ENCODE measurements at places on chromosomes 7 and 10.

DNA sequence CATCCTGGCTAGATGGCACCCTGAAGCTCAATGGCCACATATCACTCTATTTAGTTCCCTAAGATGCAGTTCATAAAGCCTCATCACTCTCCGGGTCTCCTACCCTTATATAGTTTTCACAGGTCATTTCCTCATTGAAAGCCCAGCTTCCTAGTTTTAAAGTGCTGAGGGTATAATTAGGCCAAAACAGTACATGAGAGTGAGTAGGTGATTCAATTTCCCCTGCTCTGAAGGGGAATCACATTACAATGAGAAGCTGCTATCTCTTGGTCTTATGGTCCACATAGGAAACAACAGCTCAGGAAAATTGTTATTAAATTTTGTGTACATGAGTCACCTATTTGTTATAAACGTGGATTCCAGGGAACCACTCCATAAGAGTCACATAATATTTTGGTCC is 162.0 kb downstream of the SEMA3E start:
- DNase-seq: no peak

DNA sequence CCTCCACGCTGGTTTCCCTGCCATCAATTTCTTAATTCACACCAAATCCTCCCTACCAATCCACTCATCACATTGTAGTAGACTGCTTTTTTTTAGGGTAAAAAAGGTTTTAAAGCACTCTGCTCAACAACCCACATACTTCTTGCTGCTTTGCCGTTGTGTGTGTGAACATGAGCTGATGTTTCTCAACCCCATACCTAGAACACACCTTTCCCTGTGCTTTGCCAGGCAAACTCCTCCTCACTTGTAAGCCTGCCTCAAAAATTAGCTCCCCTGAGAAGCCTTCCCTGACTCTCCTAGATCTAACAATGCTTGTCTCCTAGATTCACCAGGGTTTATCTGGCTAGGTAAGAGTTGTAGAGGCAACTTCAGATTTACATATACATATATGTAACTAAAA is 119.0 kb upstream of the FAM133B start:
- DNase-seq: no peak

DNA sequence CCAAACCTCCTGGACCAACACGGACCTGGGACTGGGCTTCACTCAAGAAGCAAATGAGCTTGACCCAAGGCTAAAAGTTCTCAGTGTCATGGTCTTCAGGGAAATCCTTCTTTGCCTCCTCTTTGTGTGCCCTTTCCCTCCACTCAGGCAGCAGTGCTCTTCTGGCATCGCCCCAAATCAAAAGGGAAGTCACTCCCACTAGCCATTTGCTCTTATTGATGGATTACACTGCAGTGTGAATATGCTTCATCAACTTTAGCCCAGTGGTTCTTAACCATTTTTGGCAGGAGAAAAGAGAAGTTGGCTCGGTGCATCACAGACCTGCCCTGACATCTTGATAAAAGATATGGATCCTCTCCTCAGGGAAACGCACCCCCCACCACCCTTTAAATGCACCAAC is 19.2 kb upstream of the IKZF1 start:
- no peak for DNase-seq

- no peak for DNase-seq
Observed at GRCh38 chr10:120253131-120253530, 203.9 kb upstream of the PLPP4 start.

- DNase-seq: no peak
Observed at GRCh38 chr10:133440633-133441285, 13.0 kb upstream of the SCART1 start.

DNA sequence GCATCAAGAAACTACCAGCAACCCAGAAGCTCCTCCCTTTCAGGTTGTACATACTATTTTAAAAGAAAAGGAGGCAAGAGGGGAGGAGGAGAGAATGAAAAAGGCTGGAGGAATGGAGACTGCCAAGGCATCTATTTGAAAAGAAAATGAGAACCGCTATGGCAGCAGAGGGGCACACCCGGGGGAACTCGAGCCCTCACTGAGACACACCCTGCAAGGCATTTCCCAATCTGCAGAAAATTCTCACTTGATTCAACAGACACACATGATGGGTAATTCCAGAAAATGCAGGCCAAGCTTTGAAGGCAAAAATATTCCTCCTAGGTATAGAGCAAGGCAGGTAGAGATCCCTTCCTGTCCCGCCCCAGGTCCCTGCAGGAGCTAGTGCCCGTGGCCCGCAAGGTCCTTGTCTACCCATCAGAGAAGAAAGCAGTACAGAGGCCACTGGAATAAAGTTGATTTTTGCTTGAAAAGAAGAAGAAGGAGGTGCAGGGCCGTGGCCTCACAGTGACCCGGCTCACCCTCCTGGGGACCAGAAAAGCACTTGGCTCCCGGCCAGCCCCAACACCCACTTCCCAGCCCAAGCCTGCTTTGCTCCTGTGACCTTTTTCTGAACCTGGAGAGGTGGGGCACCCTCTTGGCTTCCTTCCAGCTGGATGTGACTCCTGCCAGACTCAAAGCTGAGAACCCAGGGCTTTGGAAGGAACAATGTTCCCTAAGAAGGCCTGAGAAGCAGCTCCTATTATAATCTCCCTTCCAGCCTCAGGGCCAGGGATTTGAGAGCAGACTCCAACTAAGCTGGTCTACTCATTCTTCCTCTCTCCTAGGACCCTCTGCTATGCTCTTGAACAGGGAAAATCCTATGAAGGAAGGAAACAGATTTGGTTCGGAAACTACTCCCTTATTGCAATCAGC is 6.2 kb upstream of the PIK3CG start:
- no peak for DNase-seq

DNA sequence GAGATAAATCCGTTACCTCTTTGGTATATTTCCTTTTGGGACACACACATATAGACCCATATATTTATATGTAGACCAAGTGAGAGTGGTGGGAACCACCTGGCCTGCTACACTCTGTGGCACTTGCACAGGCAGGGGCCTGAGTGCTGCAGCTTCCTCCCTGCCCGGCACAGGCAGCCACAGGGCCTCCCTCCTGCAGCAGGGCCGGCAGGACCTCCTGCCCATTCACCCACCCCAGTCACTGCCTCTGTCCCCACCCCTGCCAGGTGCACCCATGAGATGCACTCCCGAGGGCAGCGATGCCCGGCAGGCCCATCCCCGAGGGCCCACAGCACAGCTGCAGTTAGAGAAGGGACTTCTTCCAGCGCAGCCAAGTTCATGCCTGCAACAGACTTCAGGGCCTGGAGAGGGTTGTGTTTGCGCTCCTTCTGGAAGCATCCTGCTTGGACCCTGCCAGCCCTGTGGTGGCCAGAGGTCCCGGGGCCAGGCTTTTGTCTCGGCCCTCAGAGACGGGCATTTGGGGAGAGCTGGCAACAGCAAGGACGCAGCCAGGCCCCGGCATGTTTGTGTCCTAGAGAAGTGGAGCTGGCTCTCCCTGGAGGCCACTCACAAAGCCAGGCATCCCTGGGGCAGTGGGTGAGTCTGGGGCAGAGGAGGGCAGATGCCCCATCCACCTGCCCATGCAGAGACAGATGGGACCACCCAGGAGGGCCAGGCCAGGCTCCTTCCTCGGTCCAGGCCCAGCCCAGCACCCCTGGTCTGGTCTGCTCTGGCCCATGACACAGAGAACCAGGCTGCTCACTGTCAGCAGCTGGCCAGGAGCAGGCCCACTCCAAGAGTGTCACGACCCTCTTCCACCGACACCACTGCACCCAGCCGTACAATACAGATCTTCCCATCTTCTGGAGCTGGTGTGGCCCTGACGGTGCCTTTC is 41.4 kb downstream of the PWWP2B start:
- no peak for DNase-seq

GRCh38 chr7:69367780-69368179 is 230.5 kb upstream of the AUTS2 start:
- DNase-seq: no peak

DNA sequence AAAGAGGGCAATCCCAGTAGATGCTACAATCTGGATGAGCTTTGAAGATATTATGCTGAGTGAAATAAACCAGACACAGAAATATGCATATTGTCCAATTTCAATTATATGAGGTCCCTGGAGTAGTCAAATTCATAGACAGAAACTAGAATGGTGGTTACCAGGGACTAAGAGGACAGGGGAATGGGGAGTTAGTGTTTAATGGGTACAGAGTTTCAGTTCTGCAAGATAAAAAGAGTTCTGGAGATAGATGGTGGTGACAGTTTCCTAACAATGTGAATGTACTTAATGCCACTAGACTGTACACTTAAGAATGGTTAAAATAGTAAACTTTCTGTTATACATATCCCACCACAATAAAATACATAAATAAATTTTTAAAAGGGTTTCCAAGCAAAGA is 236.6 kb downstream of the ELMO1 start:
- DNase-seq: no peak

GRCh38 chr10:114499630-114500190 is 95.4 kb upstream of the AFAP1L2 start:
- DNase-seq: no peak

GRCh38 chr7:131970602-131971001 is 414.2 kb upstream of the PODXL start:
- no peak for DNase-seq

DNA sequence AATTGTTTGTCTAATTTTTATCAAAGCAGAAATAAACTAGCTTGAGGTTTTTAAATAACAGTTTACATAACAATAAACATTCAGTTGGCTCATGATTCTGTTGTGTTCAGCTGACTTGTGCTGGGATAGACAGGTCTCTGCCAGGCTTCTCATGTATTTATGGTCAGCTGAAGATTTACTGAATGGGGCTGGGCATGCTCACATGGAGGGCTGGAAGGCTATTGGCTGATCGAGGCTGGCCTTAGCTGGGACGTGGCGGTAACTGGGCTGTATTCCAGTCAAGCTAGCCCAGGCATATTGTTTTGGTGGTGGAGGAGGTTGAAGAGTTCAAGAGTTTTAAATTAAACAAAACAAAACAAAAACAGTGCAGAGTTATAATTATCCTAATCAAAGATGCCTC is 251.0 kb upstream of the MTPN start:
- no peak for DNase-seq

DNA sequence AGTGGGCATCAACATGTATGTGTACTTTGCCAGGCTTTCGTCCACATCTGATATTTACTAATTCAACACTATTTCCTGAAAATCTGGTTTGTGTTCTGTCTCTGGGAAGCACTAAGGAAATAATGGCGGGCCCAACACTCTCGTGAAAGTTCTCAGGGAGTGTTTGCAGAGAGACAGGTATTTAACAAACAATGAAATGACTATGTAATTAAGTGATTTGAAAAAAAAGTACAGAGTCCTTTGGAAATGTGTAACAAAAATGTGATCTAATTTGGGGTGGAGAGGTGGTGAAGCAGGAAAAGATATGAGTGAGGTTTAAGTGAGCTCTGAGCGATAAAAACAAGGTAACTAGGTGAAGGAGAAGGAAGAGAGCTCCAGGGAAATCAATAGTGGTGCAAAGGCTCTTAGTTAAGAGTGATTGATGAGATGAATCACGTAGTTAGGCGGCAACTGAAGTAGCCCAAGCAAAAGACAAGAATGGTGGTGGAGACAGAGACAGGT is 95.3 kb upstream of the DNAJB12 start:
- DNase-seq: no peak

GRCh38 chr10:74683067-74683466 is 143.3 kb upstream of the KAT6B start:
- DNase-seq: peak; percentile 37

GRCh38 chr7:69659983-69660382 is 61.7 kb downstream of the AUTS2 start:
- peak; percentile 70 for DNase-seq

- DNase-seq: no peak
Observed at GRCh38 chr10:119775529-119775928, 49.7 kb downstream of the INPP5F start.

GRCh38 chr10:75272896-75273295 is 37.1 kb upstream of the COMTD1 start:
- DNase-seq: no peak

- DNase-seq: no peak
Observed at GRCh38 chr10:93250010-93250409, 176.3 kb downstream of the CYP26A1 start.

DNA sequence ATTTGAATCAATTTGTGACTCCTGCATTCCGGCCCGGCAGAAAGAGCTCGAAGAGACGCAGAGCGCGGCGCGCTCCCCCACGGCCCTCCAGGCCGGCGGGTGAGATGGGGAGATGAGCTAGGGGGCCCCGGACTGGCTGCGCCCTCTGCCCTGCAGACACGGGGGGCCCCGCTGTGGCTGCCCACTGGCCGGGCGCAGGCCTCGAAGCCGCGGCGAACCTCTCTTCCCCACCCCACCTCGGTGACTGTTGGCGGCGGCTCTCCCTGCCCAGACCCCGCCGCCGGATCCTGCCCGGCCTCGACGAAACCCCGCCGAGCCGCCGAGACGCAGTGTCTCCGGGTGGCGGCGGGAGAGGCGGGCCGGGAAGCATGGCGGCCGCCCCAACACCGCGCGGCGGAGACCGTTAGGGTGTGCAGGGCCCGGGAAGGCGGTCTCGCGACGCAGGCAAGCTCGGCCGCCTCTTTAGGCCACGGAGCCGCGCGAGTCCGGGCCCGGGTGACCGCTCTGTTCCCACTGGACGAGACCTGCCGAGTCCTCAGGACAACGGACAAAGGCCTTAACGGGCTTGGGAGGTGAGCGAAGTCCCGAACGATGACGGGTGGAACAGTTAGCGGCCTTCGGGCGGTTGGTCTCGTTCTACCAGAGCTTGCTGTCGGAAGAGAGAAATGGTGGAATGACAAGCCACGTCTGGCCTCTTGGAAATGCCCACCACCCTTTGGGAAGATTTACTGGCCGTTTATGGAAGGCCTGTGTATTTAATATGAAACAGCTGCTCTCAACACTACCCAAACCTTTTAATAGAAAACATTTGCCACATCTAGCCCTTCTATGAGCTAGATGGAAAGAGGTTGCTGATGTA is 24.3 kb downstream of the NUP42 start:
- no peak for DNase-seq

GRCh38 chr10:61903221-61903927 is 1.9 kb downstream of the ARID5B start:
- peak; percentile 73 for DNase-seq

GRCh38 chr7:1534330-1535099 is 4.0 kb downstream of the MAFK start:
- no peak for DNase-seq

- DNase-seq: no peak
Observed at GRCh38 chr10:122117475-122117874, 128.5 kb downstream of the TACC2 start.

DNA sequence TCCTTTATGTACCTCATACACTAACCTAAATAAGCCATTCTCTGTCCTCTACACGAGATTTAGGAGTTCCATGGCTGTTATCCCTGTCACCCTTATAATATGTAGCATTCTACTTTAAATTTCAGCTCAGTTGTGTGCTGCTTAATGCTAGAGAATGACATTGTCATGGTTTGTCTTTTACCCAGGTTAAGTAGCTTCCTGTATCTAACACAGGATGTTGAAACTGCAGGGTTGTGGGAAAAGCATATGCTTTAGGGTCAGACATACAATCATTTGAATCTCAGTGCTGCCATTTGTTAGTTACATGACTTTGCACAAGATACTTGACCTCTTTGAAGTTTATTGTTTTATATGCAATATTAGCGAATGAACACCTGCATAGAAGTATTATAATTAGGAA is 235.1 kb upstream of the CACNA2D1 start:
- no peak for DNase-seq

- peak; percentile 71 for DNase-seq
Observed at GRCh38 chr7:143042159-143042789, 9.9 kb upstream of the OR6V1 start.

- DNase-seq: no peak
Observed at GRCh38 chr10:59245686-59246085, 69.2 kb downstream of the PHYHIPL start.

All from adipocyte (in vitro differentiated cells).